Upper lobe of left lung (tissue), 6 donors: ENCODE measurements at places on chromosomes 2 and 18. TPM values are rescaled to one million over a fixed set of nuclear protein-coding genes. Genes with fewer than 3 reads are reported as not detected.

CCDC148 gene
- total RNA-seq, result 1.6 TPM

SOX11 gene
- total RNA-seq, result not detected

HOXD8 gene
- 2.3 TPM for total RNA-seq

NOP58 gene
- total RNA-seq, result 41.1 TPM

ILKAP gene
- 42.7 TPM for total RNA-seq

GRCh38 chr2:9984871-9985480, 33.5 kb downstream of the GRHL1 start:
- no peak for DNase-seq

- DNase-seq, result no peak
These were observed 149.8 kb downstream of the COPS8 start for GRCh38 chr2:237235383-237236095.

DNA sequence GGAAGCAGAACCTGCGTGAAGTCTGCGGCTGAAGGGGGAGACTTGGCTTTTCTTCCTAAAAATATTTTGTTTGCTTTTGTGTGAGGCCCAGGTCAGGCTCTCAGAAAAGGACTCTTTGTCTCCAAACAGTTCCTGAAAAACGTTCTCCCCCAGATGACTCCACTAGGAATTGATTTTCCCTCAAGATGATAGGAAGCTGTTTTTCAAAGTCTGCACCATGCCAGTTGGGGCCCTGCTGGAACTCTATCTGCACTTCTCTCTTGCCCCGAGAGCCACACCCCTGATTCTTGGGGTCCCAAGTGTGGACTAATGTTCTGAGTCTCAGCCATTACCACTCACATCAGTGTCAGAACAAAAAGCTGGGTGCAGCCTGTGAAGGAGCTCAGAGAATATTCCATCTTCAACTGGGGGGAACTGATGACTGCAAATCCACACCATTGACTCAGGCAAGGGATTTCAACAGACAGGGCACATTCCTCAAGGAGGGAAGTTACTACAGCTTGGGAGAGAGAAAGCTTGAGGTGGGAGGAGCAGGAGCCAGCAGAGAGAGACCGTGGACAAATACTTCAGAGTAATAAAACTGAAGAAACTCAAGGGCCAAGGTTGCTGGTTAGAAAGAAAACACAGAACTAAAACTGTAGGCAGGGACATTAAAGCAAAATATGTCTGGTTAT, 768.3 kb downstream of the RNF144A start:
- no peak for DNase-seq

DNA sequence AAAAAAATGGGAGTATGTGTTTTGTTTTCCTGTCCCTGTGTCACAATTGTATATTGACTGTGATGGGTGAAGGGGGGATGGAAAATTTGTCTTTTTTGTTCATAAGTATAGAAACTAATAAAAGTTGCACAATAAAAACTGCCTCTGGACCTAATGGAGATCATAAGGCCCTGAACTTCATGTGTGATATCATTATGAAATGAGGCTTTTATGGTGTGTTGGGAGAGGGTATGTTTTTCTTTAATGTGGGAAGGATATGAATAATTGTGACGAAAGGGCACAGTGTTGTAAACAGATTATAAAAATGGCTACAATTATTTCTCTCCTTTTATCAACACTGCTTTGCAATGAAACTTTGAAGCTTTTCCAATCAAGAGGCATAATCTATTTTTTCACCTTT, 1889.3 kb upstream of the CELF4 start:
- no peak for DNase-seq

SPATA3 gene
- not detected for total RNA-seq

GRCh38 chr2:192145496-192145895, 49.2 kb downstream of the TMEFF2 start:
- DNase-seq, result no peak
